ENCODE measurements at places on chromosomes 13 and 19.

DNA sequence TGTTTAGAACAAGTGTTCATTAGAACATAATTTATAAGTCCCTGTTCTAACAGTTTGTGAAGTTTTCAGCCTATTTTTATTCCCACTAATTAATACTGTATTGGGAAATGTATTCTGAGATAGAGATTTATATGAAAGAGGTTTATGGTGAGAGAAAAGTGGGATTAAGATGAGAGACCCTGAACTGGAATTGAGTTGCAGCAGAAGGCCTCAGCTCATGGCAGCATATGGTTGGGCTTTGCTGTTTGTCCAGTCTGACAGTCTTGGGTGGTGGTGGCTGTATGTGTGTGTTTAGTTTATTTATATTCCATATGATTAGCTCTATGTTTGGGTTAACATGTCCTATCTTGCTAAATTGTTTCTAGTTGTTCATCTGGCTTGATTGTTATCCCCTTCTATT is 575.1 kb downstream of the SLITRK5 start:
- DNase-seq = no peak

- no peak for DNase-seq
Measured at GRCh38 chr13:66461021-66461420, 769.1 kb downstream of the PCDH9 start.

GRCh38 chr19:43470288-43470687 is 4.9 kb upstream of the LYPD3 start:
- peak; percentile 54 for DNase-seq

DNA sequence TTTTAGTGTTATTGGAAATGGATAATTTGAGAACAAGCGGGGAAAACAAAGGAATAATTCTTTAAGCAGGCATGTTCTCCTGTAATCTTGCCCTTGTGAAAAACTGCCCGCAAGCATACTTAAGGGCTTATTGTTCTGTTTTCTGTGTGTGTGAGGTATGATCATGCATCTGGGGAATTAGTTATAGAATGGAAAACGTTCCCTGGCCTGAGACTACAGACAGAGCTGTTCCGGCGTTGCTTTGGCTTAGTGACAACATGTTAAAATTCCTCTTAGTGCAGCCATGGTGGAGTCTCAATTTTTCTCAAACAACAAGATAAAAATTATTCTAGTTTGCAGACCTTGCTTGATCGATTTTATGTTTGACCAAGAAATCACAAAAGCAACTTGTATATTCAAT is 560.2 kb upstream of the SPRY2 start:
- no peak for DNase-seq

- DNase-seq = no peak
Measured at GRCh38 chr13:24700539-24700938, 20.3 kb downstream of the ATP12A start.

- peak; percentile 76 for DNase-seq
Measured at GRCh38 chr19:15584541-15585115, 30.4 kb upstream of the CYP4F8 start.

DNA sequence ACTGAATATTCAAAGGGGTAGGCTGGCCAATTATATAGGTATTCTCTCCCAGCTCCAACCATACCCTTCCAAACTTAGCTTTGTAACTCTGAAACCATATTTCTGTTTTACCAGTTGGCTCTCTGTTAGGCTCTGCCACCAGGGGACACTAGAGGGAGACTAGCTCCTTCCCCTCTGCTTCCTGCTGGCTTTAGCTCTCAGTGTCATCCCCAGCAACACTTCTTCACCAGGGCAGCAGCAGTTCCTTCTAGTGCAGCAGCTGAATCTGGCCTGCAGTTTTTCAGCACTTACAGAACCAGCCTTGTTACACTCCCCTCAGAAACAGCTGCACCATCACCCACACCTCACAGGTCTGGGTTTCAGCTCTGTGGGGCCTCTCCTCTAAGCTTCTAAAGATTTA is 51.0 kb upstream of the DOCK9 start:
- no peak for DNase-seq
